ENCODE measurements at places on chromosomes 3 and 15.

DNA sequence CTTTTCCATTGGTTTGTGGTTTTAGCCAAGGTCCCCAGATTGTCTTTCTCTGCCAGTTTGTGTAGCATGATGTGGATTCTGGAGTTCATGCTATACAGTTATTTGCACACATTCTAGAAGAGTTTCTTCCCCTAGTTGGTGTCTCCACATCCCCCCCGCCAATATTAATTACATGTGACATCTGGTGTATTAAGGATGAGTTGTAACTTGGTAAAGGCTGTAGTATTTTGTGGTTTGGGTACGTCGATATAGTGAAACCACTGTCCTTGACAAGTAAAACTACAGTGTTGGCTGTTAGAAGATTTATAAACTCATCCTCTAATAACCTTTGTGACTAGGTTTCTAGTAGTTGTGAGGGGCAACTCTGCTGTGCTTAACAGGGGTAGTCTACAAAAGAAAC, 23.7 kb upstream of the P4HTM start:
- no peak for DNase-seq

DNA sequence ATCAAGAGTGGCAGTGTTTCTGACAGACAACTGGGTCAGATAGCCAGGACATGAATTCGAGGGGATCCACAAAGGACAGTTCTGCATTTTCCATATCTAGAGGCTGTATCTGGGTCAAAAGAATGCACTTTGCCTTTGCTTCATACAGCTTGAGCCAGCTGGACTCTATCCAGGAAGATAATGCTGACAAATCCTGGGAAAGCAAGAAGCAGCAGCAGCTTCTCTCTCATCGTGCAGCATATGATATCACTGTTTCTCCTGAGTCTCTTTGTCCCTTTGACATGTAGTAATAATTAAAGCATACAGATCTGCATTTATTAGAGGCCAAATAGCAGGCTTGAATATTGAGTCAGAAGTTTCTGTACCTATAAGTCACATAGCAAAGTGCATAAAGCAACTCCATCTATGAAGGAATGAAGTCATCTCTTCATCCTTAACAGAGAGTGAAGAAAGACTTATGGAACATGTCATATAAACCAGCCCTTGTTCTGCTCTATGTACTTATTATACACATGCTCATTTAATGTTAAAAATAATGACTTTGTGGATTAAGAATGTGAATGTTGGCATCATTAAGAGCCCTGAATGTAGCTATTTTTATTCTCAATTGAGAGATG, 236.8 kb upstream of the GBE1 start:
- no peak for DNase-seq

GRCh38 chr3:32147933-32148332, 41.5 kb downstream of the GPD1L start:
- DNase-seq: no peak

- DNase-seq: no peak
These were observed 47.1 kb upstream of the SERPINI2 start for GRCh38 chr3:167521006-167521355.

DNA sequence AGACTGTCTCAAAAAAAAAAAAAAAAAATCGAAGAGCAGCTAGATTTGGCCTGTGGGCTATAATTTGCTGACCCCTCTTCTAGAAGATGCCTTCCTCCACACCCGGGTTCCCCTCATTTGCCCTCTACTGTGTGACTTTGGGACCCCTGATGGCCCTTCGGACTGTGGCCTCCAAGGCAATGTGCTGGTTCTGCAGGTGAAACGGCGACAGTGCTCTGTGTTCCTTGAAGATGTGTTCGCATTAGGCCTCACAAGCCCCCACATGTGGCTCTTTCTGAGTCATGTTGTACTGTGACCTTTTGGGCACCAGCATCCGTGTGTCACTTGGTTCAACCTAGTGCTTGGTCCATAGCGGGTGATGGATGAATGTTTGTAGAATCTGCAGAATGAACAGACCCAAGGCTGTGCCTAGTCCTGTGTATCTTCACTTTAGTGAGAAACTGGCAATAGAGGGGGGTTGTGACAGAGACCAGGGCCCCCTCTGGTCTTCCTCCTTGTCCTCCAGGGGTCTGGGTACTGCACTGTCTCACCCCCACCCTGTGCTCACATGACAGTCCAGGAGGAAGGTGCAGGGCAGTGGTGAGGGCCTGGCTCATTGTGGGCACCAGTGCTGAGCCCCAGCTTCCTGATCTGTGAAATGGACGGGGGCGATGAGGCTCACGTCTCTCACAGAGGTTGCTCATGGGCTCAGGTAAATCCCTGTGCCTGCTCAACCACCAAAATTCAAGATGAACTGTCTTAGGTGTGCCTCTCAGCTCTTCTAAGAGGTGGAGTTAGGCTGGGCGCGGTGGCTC, 22.7 kb downstream of the GOLGA6L2 start:
- no peak for DNase-seq

GRCh38 chr3:30779686-30780287, 114.7 kb downstream of the GADL1 start:
- DNase-seq: peak; percentile 28

GRCh38 chr15:81297147-81297572, 26.8 kb downstream of the STARD5 start:
- no peak for DNase-seq

- DNase-seq: no peak
These were observed 10.9 kb downstream of the CELSR3 start for GRCh38 chr3:48651771-48652170.

- no peak for DNase-seq
These were observed 19.9 kb downstream of the TMEM212 start for GRCh38 chr3:171862993-171863521.

- DNase-seq: no peak
These were observed 151.4 kb downstream of the RPLP1 start for GRCh38 chr15:69604072-69604411.

GRCh38 chr3:108301695-108302404, 5.5 kb downstream of the HHLA2 start:
- DNase-seq: no peak

DNA sequence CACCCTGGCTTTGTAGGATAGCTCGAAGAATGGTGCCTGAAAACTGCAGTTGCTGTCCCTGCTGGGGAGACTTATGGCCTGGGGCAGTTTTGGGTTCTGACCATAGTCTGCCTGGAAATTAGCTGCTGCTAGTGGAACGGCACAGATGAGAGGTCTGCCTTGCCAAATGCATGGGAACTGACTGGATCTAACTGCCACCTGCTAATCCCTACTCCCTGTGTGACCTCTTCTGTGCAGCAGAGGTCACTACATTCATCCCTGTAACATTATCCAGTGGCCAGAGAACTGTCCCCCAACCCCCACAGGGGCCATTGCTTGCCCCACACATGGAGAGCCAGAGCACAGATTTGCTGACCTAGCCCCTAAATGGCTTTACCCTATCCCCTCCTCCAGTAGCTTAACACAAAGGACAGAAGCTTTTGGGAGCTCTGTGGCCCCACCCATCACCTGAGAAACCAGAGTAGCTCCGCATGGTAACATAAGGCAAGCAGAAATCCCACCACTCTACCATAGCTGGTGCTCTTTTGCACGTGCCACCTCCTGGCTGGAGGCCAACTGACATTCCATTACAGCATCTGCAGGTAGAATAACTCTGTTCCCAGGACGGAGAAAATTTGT, 840.0 kb downstream of the EPHA3 start:
- DNase-seq: no peak

DNA sequence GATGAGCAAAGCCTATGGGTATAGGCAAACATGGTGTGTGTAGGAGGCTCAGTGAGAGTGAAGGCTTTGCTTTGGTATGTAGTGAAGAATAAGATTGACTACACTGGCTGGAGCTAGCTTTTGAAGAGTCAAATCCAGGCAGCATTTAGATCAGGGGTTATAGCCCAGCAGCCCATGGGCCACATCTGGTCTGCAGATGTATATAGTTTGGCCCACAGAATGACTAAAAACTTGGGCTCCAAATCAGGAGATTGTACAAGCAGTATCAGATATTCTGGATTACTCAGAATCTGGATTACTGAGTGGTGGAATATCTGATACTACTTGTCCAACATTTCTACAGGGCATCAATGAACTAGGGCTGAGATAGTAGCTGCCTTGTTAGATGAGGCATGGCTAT, 92.9 kb upstream of the FGF7 start:
- no peak for DNase-seq

GRCh38 chr3:136194409-136195257, 1.5 kb downstream of the MSL2 start:
- DNase-seq: peak; percentile 30

DNA sequence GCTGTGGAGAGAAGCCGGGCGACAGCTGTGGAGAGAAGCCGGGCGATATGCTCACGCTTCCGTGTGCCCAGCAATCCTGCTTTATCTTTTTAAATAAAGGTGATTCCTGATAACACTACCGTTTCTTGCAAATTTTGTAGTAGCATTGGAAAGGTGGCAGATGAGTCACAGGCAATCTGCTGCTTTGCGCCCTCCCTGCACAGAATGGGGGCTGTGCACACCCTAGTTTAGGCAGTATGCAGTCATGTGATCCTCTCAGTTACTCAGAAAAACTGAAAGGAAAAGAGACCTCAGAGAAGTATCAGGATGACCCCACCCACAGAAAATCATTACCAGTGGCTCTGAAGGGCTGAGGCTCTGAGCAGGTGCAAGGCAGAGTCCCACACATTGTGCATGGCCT, 24.9 kb upstream of the TMCC1 start:
- DNase-seq: no peak

DNA sequence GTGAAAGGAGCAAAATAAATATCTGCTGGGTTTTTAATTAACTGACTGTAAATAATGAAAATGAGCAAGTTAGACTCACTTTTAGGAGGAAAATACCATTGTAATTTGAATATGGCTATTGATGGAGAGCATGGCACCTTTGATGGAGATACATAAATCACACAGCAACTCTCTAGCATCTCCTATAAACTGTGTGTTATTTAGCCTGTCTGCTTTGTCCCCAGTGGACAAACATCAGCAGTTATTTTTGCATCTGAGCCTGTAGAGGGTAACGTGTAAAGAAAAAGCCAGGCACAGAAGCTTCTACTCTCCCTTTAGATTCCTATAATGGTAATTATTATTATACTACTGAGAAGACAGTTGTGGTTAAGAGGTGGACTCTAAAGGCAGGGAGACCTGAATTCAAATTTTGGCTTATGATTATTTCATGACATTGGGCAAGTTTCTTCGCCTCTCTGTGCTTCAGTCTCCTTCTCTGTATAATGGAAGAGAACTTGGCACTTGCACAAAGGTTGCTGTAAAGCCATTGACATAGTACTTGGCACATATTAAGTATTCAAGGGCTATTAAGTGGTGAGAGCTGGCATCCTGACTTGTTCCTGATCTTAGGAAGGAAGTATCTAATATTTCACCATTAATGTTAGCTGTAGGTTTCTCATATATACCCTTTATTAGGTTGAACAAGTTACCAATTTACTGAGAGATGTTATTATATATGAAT, 289.5 kb upstream of the TRIM42 start:
- no peak for DNase-seq

Data from glutamatergic neuron (in vitro differentiated cells).